ENCODE measurements at places on chromosomes 3 and 15.

DNA sequence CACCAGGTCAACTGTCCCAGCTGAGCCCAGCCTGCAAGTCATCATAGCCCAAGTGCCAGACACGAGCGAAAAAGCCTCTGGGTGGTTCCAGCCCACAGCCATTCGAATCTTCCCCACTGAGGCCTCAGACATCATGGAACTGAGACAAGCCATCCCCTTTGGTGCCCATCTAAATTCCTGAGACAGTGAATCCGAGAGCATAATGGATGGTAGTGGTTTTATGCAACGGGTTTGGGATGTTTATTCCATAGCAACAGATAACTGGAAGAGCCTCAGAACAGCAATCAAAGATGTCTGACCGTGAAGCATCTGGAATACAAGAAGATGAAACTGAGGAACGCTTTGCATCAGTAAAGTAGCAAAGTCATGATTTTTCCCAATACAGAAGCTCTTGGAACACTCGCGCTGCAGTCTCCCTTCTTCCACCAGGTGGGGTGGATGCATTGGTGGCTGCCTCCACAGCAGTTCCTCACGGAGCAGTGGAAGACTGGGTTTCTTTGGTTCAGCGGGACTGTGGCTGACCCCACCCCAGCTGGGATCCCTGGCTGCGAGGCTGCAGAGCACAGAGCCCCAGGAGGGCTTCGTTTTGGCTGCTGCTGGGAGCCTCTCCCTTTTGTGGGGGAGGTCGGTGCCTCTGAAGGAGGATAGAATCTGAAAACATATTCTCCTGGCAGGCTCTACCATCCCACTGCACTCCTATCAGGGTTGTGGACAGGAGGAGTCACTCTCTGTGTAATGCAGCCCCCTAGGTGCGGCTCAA is 26.4 kb upstream of the PDE8A start:
- DNase-seq, result peak; percentile 71

DNA sequence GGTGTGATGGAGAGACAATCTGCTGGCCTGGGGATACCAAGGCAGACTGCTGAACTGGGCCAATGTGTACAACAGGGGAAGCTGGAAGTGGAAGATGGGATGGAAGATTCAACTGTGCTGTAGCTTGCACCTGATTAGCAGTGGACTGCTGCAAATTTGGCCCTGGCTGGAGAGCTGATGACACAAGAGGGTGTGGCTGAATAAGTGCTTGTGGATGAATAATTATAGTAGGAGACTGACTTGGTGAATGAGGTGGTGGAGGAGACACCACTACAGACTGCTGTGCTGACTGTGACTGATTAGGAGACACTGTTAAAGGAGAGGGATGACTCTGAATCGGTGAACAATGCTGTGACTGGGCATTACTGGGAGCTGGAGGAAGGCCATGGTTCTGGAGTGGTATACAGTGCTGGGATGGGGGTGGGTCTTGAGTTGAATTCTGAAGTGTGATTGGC is 52.5 kb downstream of the PHC3 start:
- DNase-seq, result peak; percentile 38

DNA sequence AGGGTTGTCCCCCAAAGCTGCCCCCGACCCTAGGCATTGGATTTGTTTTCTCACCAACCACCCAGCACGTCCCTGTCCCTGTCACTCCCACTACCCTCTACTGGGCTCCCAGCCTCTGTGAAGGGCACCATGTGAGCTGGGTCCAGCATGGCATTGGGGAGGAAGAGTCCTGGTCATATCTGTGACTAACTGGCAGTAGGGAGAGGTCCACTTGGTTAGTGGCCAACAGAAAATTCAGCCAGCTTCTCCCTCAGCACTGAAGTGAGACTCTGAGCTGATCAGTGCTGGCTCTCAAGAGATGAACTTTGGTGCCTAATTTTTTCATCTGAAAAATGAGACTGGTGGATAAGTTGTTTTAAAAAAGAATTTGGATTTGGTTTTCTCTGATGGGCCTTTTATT is 11.3 kb upstream of the KIF23 start:
- no peak for DNase-seq

GRCh38 chr3:11510356-11510755 is 133.4 kb downstream of the VGLL4 start:
- no peak for DNase-seq

- DNase-seq, result no peak
These were observed 1055.2 kb downstream of the IGSF11 start for GRCh38 chr3:117979466-117979865.

GRCh38 chr15:52278636-52279367 is 16.8 kb downstream of the MYO5C start:
- DNase-seq, result no peak

Data from EL (cell line).